ENCODE measurements at places on chromosomes 1 and 21.

DNA sequence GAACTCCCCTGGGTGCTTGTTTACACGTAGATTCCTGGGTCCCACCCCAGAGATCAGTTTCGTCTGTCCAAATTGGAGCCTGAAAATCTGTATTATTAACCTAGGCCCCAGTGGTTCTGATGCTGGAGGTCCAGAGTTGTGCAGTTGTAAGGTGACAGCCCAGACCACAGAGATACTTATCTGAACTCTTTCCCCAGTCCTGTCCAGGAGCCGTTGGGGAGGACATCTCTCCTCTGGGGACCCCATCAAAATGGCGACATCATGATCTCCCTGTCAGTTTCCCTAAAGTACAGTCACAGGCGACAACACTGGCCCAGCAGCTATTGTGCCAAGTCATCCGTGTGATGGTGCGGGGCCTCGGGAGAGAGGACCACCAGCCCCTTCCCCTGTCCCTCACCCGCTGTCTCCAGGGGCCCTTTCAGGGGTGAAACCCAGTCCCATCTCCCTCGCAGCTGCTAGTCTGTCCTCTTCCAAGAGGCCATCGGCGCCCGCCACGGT lies 749 bp upstream of the EFHD2 start:
- no peak for DNase-seq

DNA sequence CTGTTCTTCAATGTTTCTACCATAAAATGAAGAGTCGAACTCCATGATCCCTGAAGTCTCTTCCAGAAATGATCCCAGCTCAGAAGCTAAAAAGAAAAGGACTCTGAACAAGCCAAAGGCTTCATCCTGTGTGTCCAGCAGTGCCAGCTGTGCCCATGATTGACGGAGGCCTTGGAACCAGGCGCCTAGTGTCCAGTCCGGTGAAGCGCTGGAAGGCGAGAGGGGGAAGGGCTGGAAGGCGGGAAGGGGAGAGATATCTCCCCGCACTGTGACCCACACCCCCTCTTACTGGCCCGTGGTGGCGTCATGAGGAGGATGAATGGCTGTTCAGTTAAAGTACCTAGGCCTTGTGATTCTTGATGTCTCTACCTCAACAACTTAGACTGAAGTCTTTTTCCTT lies 10.4 kb upstream of the PLEKHA6 start:
- no peak for DNase-seq

GRCh38 chr1:109112056-109112651 lies 1.8 kb upstream of the ELAPOR1 start:
- DNase-seq = no peak

DNA sequence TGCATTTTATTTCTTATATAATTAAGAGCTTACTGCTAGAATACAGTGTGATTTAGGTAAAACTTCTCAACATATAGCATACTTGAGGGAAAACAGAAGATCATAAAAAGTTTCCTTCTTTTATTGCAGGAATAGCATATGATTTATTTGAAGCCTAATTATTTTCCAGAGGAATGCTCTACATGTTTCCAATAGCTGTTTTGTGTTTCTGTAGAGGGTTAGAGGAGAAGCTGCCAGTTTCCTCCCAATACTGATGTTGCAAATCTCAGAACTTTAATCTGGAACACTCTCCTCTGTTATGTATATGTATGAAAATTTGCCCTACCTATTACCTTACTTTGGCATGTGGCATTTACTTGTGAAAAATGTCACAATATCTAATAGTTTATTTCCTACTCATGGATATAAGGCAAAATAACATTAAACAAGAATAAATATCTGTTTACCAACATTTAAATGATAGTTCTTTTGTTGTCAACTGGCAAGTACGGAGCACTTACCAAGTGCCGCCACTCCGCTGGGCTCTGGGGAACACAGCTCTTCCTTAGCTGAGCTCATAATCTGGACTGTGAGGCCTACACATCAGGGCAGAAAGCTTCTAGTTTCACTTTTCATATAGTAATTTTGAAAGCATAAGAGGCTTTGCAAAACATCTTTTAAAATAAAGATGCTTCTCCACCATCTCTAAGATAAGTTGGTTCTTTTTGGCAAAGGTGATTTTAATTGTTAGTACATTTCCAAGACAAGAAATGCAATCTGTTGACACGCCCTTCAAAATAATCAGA lies 239.8 kb upstream of the C1orf105 start:
- no peak for DNase-seq

DNA sequence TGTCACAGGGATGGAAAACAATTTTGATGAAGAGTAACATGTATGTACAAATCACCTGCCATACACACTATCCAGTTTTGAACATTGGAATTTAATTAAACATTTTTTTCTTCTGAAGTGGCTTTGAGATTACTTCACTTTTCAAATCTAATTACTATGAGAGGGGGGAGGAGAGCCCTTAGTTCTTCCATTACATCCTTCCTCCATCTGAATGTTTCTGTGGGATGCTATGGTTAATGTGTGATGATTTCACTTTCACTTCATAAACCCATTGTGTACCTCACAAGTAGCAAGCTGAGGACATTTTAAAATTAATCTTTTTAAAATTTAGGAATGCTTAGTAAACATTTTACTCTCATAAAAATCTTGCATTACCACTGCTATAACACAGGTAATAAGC lies 156.9 kb downstream of the RUNX1 start:
- no peak for DNase-seq

- no peak for DNase-seq
These were observed 50.9 kb upstream of the C1orf198 start for GRCh38 chr1:230919207-230919606.

All from activated gamma-delta T cell (primary cell).